ENCODE measurements at places on chromosomes 3 and 15.

GRCh38 chr15:39275066-39275465 is 305.8 kb upstream of the THBS1 start:
- no peak for DNase-seq

GRCh38 chr3:39443530-39443929 is 23.9 kb upstream of the MOBP start:
- DNase-seq: no peak

GRCh38 chr3:73745526-73746191 is 120.9 kb upstream of the PDZRN3 start:
- no peak for DNase-seq

DNA sequence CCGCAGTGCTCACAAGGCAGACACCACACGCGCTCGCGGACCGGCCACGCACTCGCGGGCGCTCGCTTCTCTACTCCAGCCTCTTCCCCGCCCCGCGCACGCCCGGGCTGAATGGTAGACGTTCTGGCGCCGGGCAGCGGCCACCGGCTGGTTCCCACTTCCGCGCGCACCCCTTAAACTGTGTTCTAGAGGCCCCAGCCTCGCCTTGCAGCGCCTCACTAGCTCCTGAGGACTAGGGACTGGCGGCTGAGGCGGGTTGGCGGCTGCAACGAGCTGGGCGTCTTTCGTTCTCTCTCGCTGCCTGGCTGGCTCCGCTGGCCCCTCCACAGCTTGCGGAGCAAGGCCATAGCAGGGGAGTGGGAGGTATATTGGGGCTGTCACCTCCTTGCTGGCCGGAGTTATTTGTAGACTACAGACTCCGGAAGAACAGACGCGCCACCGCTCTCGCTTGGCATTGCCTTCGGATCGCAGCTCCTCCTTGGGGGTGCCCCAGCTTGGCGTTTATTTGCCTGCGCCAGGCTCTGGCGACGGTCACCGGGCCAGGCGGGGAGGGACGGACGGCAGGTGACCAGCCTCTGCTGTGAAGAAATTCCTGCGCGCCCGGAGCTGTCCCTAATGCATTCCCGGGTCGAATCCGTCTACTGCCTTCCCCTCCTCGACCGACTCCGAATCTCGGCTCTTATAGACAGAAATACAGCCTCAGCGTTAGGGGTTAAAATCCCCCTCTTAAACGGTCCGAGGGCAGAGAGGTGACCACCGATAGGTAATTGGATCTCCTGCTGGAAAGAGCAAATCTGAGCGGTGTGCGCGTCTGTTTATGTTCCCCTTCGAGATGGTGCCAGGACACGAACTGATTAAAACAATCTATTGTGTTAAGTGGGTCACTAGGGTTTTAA is 1.3 kb downstream of the GREM1 start:
- DNase-seq: no peak

DNA sequence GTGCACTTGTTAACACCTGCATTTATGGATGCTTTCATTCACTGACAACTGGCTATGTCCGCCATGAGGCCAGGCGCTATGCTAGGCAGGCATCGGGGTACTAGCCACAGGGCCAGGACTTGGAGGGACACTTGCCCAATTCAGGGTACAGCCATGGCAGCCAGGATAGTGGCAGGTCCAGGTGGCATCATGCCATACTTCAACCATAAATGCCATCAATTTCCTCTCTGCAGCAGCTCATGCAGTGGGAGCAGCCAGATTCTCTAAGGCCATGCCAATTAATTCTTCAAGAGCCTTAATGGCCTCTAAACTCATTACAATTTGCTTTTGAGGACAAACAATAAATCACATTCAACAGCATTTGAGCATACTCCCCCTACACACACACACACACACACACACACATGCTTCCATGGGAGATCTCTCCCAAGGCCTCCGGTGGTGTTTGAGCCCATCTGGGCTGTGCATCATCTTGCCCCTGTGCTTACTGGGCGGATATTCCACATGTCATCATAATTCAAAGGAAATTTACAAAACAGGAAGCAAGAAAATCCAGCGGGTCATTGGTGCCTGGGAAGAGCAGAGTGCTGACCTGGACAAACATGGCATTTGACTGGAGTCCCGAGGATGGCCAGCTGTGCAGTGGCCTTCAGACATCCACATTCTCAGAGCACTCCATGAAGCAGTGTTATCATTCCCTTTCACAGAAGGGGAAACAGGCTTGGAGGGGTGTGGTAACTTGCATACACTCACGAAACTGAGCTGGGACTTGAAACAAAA is 109.1 kb downstream of the IQSEC1 start:
- no peak for DNase-seq

GRCh38 chr3:59818033-59818918 is 768.5 kb upstream of the CFAP20DC start:
- DNase-seq: no peak

- DNase-seq: no peak
Measured at GRCh38 chr15:80695911-80696661, 976 bp downstream of the ABHD17C start.

GRCh38 chr3:123821920-123822319 is 62.2 kb downstream of the MYLK start:
- no peak for DNase-seq

GRCh38 chr3:117036259-117036799 is 326.8 kb downstream of the TUSC7 start:
- no peak for DNase-seq

GRCh38 chr3:180322829-180323228 is 279.1 kb upstream of the TTC14 start:
- no peak for DNase-seq

DNA sequence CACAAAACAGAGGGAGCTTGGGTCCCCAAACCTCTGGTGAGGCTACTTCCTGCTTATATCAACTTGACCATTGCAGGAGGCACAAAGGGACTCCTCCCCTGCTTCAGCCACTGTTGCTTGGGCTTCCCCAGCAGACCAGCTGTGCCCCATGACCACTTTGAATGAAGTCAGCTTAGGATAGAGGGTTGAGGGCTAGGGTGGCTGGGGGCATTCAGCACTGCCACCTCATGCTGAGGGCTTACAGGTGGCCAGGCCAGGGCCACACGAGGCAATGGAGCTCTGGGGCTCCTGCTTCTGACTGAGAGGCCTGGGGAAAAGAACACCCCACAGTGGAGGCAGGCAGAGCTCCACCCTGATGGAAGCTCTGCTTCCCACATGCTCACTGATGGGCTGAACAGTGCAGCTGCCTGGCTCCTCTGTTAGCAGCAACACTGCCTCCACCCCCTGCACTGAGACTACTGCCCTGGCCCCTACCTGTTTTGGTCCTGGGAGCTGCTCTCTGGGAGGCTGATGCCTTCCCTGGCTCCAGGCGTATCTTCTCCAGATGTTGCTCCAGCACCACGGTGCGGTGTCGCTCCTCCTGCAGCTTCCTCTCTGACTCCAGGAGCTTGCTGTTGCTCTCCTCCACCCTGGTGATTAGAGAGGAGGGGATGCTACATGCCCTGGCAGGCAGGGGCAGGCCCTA is 10.2 kb upstream of the HHATL start:
- DNase-seq: no peak

DNA sequence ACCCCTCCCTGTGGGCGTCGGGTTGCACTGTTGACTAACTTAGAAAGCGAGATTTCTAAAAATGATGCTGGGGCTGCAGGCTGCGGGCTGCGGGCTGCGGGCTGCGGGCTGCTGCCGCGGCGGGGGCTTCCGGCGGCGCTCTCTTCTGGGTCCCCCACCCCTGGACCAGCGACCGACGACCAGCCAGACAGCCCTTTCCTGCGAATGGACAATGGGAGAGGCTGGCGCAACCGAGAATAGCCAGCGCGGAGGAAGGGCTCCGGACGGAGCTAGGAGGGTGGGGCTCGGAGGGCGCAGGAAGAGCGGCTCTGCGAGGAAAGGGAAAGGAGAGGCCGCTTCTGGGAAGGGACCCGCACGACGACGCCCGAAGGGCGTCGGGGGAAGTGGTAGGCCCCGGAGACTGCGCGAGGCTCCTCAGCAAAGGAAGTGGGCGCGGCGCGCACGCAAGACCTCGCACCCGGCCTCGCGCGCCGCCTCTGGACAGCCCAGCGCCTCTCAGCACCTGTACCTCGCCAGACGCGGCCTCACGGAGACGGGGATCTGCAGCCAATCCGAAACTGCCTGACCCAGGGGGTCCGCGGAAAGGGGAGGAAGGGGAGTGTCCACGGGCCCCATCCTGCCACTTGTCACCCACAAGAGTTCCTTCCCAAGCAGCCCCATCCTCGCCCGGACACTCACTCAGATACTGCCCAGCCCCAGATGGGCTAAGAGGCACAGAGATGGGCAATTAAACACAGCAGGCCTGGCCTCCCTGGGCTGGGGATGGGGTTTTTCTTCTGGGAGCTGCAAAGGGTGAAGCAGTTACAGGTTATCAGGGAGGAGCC is 70.7 kb downstream of the SLC12A8 start:
- no peak for DNase-seq

GRCh38 chr3:170364965-170365364 is 7.5 kb downstream of the SKIL start:
- DNase-seq: no peak

GRCh38 chr3:68523330-68523729 is 409.0 kb downstream of the TAFA4 start:
- DNase-seq: no peak

DNA sequence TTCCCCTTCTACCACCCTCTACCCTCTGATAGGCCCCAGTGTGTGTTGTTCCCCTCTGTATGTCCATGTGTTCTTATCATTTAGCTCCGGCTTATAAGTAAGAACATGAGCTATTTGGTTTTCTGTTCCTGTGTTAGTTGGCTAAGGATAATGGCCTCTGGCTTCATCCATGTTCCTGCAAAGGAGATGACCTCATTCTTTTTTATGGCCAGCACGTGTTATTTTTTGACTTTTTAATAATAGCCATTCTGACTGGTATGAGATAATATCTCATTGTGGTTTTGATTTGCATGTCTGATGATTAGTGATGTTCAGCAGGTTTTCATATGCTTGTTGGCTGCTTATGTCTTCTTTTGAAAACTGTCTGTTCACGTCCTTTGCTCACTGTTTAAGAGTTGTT is 63.1 kb upstream of the NPHP3 start:
- no peak for DNase-seq

DNA sequence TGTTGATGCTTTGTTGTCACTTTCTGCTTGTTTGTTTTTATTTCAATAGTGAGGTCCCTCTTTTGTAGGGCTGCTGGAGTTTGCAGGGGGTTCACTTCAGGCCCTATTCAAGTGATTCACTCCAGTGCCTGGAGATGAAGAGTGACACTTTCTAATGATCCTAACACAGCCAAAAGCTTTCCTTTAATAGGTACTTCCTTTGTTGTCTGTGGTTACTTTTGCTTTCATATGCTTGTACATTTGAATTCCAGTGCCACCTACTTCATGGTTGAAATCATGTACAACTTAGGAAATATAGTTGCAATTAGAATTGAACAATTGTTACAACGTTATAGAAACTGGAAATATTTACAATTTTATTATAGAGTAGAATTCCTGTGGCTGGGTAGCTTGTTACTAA is 466.8 kb upstream of the EPHA3 start:
- DNase-seq: no peak

DNA sequence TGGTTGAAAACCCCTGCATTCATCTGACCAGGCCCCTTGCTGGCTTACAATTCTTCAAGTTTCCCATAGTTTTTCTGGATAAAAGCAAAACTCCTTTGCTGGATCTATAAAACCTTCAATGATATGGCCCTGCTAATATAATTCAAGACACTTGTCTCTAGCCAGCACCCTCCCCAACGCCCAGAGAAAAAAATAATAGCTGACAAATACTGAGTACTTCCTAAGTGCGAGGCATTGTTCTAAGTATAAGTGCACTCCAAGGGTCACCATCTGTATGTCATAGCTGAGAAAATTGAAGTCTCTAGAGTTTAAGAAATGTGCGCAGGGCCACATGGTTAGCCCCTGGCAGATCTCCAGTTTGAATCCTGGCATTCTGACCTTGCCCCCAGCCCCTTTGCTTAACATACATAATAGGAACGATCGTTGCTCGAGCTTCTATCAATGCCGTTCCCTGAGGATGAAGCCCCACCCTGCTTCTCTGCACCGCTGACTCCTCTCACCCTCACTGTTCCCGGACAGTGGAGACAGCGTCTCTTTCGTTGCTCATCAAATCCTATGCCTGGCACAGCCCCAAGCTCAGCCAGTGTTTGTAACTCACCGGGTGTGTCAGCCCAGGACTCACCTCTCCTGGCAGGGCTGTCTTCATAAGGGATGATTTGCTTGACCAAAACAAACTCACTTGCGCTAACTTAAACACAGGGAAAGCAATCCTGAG is 377.1 kb upstream of the PROK2 start:
- no peak for DNase-seq

Measured in cortex of kidney (tissue), 1 donor.